ENCODE measurements at places on chromosomes 6 and 20.

DNA sequence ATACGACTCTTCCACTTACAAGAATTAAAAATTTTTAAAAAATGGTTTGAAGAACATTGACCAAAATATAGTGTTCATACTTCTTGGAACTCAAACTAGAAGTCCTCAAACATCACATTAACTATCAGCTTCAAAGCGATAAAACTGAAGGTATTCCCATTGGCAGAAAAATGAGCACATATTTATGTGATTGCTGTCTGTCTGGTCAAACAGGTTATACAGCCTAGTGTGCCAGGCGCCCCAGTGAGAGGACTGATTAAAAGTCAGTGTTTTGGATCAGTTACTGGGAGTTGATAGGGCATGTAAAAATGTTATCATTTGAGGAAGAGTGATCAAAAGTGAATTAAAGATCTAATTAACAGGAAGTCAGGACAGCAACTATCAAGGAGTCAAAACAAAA lies 738.8 kb downstream of the HDGFL1 start:
- DNase-seq, result no peak

GRCh38 chr6:6105472-6106036 lies 98.8 kb upstream of the NRN1 start:
- DNase-seq, result no peak

DNA sequence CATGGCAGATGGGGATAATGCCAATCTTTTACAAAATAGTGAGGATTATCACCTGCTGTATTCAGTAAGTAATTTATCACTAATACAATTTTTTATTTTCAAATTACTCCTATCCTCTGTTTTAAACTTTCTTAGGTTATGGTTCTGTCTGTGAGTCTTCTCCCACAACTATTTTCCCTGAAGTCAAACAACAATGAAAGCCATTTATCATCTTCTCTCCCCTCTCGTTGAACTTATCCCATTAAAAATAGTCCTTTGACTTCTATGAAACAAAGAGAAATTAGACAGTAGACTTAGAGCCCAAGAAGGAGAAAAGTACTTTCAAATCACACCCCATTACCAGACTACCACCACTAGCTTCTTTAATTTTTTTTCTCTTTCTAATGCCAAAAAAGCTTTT lies 147.7 kb downstream of the SIM1 start:
- DNase-seq, result no peak

- no peak for DNase-seq
These were observed 15.4 kb upstream of the TMEM30A start for GRCh38 chr6:75299801-75300530.

DNA sequence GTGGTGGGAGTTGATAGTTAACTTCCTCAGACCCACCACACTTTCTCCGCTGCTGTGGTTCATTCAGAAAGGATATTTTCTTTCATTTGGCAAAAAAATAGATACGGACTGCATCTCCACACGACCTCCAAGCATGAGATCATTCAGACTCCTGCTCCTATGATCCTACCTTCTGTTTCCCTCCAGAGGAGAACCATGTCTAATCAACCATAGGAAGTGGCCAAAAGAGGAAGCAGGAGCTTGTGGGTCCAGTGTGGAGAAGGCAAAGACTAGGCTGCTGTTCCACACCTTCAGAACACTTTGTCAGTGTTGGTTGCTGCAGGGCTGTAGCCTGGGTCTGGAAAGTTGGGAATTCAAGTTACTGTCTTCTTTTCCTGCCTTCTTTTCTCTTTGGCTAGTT lies 10.6 kb upstream of the KIF13A start:
- no peak for DNase-seq

DNA sequence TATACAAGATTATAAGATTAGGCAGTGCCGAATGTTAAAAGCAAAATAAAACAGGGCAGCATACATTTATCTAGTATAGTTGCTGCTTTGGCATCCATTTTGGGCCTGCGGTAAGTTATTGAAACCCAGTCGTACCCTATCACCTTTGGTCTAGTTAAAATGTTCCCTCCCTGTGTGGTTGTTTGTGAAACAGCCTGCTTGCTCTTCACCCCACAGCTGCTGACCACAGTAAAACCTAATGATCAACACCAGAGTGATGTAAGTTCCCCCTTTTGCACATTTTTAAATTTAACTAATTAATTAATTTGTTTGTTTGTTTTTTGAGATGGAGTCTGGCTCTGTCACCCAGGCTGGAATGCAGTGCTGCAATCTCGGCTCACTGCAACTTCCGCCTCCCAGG lies 50.3 kb upstream of the TXNDC5 start:
- DNase-seq, result no peak

- DNase-seq, result no peak
These were observed 100.6 kb upstream of the MLIP start for GRCh38 chr6:54010340-54011276.

- no peak for DNase-seq
These were observed 437.5 kb upstream of the RGS17 start for GRCh38 chr6:153568628-153569027.

GRCh38 chr6:106501960-106502371 lies 127.3 kb downstream of the RTN4IP1 start:
- DNase-seq, result no peak

- no peak for DNase-seq
These were observed 134.1 kb downstream of the COL9A1 start for GRCh38 chr6:70168681-70169377.

GRCh38 chr6:163311830-163312229 lies 102.7 kb upstream of the QKI start:
- no peak for DNase-seq

- DNase-seq, result no peak
These were observed 505 bp downstream of the SNAI1 start for GRCh38 chr20:49983123-49983847.

- no peak for DNase-seq
These were observed 43.0 kb upstream of the CCR6 start for GRCh38 chr6:167079853-167080297.

All from HAP-1 (cell line).